Ascending aorta (tissue), 2 donors: ENCODE measurements at places on chromosomes 12 and 14.

DNA sequence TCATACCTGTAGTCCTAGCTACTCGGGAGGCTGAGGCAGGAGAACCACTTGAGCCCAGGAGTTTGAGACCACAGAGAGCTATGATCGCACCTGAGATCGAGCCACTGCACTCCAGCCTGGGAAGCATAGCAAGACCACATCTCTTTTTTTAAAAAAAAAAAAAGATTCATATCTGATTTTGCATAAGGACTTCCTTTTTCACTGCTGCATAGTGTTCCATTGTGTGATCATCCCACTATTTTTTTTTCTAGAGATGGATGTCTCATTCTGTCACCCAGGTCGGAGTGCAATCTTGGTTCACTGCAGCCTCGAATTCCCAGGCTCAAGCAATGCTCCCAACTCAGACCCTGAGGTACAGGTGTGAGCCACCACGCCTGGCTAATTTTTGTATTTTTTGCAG lies 50.4 kb downstream of the PHETA1 start:
- DNase-seq = no peak

DNA sequence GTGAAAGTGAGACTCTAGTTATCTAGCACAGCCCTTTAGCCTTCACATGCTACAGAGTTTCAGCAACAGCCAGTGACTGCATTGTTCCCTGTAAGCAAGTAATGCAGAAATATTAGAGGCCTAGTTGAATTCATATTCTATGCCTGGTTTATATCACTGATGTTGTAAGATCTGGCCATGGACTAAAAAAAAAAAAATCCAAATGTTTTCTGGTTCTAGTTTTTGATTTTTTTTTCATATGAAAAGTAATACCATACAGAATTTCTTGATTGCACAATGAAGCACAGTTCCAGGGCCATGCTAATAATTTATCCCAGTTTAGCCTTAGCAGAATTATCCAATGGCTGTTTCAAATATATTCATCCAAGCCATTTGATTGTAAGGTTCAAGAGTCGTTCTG lies 341.5 kb upstream of the DDHD1 start:
- no peak for DNase-seq

DNA sequence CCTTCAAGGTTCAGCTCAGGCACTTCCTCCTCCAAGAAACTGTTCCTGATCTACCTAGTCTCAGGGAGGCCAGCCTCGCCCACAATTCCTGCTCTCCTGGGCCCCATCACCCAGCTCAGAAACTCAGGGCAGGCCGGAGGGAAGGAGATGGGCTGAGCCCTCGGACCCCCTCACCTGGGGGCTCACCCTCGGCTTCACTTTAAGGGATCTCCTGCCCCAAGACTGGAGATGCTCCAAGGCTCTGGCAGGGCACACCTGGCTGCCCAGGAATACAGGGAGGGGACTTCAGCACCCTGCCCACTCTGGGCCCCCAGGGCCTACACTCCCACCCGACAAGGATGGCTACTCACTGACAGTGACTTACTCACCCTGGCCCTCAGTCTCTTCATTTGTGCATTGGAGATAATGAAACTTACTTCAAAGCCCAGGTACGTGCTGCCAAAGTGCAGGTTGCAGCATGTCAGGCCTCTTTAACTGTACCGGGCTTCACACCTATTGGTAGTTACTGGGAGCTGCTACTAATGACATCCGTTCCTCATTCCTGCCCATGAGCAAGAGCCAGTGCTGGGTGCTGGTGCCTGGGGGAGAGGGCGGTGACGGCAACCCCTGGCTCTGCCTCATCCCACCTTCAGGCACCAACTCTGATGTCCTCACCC lies 21.0 kb upstream of the PPP1R13B start:
- DNase-seq = no peak

GRCh38 chr12:64998371-64999147 lies 122.5 kb downstream of the WIF1 start:
- no peak for DNase-seq

GRCh38 chr14:77000340-77001270 lies 27.9 kb downstream of the IRF2BPL start:
- DNase-seq = no peak
